ENCODE measurements at places on chromosomes 7 and 10.
A peak's percentile ranks its signal among the peaks of the same experiment; 100 is the strongest.

DNA sequence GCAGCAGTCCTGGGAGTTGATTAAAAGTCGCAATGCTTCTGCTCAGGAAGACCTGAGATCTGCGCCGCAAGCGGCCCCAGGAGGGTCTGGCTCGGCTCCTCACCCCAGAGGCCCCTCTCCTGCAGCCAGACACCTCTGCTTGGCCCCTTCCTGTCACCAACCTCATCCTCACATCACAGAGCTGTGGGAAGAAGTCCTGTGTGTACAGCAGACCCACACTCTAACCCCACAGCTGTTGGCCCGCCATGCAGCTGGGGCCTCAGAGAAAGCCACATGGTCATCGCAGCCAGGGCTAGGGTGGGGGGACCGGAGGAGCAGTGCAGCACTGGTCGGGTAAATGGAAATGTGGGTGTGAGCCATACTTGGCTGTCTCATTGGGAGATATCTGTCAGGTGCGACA is 97.7 kb downstream of the RGS10 start:
- peak; percentile 55 for DNase-seq

DNA sequence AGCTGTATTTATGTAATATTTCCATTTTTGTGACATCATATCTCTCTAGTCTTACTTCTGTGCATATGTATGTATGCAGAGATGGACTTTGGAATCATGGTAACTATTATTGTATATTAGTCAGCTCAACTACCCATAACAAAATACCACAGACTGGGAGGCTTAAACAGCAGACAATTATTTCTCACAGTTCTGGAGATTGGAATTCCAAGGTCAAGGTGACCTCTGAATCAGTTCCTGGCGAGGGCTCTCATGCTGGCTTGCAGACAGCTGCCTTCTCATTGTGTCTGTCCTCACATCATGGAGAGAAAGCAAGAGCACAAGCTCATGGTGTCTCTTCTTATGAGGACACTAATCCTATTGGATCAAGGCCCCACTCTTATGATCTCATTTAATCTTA is 79.1 kb downstream of the RAMP3 start:
- no peak for DNase-seq

- peak; percentile 62 for DNase-seq
Observed at GRCh38 chr10:79981450-79982361, 32.8 kb upstream of the SFTPD start.

DNA sequence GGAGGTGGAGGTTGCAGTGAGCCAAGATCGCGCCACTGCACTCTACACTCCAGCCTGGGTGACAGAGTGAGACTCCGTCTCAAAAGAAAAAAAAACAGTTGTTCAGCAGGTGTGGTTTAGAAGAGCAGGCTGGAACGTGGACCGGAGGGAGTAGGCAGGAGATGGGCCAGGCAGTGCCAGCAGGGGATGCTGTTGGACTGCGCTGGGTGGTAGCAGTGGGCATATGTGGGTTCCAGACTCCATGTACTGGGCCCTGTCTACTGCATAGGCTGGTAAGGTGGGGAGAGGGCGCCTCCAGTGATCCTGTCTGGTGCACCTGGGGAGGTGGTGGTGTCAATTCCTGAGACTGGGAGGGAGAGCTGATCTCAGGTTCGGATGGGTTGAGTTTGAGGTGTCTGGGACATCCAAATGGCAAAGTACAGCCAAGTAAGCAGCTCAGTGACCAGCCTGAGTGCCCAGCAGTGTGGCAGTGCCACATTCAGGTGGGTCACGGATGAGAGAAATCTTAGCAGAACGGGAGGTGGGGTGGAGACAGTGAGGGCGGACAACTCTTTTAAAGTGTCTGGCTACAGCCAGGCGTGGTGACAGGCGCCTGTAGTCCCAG is 25.9 kb downstream of the SFXN4 start:
- DNase-seq, result no peak

- peak; percentile 94 for DNase-seq
Observed at GRCh38 chr10:12264204-12264940, 68.4 kb downstream of the CDC123 start.

GRCh38 chr7:94325122-94325475 is 69.6 kb upstream of the COL1A2 start:
- DNase-seq, result no peak

- peak; percentile 51 for DNase-seq
Observed at GRCh38 chr7:108094933-108095710, 35.0 kb downstream of the LAMB4 start.

DNA sequence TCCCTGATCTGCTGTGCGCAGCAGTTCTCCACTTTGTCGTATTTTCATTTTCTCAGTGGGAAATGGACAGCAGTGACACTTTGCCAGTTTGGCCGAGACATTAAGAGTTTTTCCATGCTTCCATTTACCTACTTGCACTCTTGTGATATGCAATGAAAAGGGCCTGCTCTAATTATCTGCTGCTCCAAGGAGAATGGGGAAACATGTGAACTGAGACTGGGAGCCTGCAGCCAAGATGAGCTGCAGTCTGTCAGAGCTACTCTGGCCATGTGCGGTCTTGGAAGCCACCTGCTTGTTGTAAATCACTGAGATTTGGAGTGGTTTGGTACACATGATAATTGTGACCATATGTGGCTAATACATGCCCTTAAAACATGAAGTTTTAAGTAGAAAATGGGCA is 586.6 kb upstream of the POT1 start:
- DNase-seq, result no peak

GRCh38 chr7:134714470-134715205 is 64.8 kb upstream of the CALD1 start:
- no peak for DNase-seq

GRCh38 chr10:127563718-127564553 is 14.8 kb downstream of the NPS start:
- peak; percentile 37 for DNase-seq

DNA sequence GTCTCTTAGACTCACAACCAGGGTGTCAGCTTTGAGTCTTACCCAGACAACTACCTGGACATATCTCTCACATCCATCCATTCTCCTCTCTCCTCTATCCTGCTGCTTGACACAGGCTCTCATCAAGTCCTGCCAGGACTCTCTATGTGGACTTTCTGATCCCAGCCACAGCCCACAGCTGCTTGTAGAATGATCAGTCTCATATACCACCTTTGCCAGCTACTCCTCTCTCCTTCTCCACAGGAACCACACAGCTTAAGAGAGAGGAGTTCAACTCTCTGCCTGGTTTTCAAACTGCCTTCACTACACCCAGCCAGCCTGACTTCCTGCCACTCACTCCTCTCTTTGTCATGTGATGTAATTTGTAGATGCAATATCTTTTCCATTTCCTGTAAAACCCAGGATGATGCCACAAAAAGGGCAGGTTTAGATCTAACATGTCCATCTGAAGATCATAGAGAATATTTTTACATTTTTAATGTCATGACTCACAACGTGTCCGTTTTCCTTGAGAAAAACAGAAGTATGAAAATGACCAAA is 154.0 kb downstream of the RAB11FIP2 start:
- no peak for DNase-seq

- no peak for DNase-seq
Observed at GRCh38 chr10:124164264-124164663, 70.9 kb upstream of the CHST15 start.

DNA sequence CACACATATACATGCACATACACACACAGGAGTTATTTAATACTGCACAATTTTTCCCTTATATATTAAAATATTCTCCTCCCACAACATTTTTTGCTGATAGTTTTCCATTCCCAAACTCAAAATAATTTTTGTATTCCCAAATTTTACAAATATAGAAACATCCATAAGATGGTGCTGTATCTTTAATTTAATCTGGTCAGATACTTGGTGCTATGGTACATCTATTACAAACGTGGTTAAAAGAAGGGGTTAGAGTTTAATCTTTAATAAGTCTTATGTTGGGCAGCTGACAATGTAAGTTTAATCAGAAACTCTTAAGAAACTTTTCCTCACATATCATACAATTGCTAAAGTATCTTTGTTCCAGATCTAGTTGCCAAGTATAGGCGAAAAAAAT is 10.2 kb upstream of the CADPS2 start:
- DNase-seq, result no peak

- DNase-seq, result no peak
Observed at GRCh38 chr10:17662193-17663138, 18.5 kb downstream of the STAM start.

DNA sequence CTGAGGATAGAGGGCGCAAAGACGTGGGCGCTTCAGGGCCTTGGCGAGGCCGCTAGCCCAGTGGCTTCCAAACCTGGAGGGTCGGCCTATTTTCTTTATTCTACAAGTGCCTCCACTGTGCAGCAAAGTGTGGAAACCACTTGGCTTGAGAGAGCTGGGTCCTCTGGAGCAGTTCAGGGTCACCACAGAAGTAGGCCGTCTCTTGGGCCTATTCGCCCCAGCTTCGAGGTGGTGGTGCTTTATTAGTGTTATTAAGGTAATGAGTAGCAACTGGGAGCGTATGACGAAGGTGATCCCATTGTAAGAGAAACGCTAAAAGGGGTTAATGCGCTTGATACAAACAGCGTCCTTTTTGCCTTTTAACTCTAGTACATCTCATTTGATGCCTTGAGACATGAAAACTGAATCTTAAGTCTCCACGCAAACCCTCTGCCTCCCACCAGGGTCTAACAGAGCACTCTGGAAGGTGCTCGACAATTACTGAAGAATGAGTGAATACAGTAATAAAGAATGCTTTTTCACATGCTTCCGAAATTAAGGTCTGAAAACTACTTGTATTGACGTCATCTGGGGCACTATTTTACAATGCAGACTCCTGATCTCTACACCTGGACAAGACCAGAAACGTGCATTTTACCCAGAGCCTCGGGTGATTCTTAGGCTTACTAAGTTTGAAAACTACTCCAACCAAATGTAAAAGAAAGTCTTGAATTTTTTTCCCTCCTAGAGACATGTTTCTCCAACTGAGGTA is 647 bp upstream of the GSAP start:
- peak; percentile 50 for DNase-seq

DNA sequence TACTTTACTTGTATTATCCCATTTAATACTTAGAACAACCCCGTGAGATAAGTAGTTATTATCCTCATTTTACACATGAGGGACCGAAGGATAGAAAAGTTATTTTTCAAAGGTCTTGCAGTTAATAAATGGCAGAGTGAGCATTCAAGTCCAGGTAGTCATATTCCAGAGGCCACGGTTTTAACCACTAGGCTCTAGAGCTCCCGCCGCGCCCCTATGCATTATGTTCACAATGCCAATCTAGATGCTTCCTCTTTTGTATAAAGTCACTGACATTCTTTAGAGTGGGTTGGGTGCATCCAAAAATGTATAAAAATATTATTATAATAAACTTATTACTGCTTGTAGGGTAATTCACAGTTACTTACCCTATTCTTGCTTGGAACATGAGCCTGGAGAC is 11.4 kb upstream of the CFAP69 start:
- DNase-seq, result no peak

GRCh38 chr7:87580636-87581035 is 20.0 kb downstream of the ABCB1 start:
- DNase-seq, result no peak

GRCh38 chr7:71769326-71769725 is 637.4 kb downstream of the GALNT17 start:
- DNase-seq, result no peak

DNA sequence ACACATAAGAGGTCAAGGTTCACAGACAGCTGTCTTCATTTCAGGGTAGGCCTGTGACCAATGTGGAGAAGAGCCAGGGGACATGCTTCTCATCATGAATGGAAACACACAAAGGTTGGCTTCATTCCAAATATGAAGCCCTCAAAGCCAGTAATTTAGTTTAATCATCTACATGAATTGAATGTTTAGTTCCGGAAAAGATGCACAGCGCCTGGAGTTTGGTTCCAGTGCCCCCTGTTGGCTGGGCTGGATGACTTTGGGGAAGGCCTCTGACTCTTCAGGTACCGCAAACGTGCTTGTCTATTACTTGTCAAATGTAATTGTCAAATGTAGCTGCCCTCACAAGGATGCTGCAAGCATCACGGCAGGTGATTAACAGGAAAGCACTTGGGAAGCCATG is 130.7 kb downstream of the ADRA2A start:
- DNase-seq, result no peak

- DNase-seq, result no peak
Observed at GRCh38 chr7:73555411-73555982, 2.0 kb downstream of the BCL7B start.

GRCh38 chr7:48337012-48337621 is 165.9 kb downstream of the ABCA13 start:
- no peak for DNase-seq

DNA sequence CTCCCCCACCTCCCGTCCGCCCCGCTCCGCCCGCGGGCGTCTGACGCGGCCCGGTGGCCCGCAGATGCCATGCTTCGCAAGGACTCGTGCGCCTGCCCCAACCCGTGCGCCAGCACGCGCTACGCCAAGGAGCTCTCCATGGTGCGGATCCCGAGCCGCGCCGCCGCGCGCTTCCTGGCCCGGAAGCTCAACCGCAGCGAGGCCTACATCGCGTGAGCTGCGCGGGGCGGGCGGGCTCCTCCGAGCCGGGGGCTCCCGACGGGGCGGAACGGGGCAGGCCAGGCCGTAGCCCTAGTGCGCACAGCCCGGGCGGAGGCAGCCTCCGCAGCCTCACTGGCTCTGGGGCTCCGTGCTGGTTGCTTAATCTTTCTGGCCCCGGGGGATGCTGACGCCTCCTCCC is 2.8 kb downstream of the ASIC3 start:
- no peak for DNase-seq

DNA sequence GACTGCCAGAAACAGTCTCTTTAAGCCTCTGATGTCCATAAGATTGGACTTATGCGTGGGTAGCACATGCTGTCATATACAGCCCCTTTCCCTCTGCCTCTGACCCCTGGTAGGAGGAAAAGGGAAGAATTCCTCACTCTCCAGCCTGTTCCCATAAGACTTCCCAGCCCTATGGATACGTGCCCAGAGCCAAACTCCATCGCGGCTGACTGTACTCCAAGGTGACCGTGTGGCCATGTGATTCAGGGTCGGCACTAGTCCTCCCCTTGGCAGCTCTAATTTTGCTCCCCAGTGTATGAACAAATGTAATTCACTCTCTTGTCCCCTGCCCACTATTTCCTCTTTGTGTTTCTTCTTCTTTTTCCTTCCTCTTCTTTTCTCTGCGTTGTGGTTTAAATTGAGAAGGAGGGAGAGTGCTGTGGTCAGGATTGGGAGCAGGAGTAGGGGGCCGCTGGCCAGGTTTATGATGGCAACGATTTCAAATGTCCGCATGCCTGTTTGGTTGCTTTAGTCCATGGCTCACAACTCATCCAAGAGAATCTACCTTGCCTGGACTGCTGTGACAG is 43.8 kb downstream of the PRLHR start:
- no peak for DNase-seq

DNA sequence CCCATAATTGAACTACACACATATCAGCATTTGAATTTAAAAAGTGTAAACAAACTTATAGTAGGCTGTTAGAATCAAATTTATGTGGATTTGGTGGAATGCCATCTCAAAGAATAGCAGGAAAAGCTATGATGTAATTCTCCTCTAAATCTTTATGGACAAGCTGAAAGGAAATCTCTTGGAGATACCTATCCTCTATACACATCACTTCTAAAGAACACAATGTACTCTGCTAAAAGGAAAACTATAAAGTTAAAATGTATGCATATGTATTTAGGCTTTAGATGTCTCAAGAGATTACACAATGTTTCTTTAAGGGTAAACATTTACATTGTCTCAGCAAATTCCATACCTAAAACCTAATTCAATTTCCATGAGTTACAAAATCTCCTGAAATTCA is 323.3 kb downstream of the CRPPA start:
- no peak for DNase-seq

- DNase-seq, result no peak
Observed at GRCh38 chr10:62852961-62853702, 37.0 kb upstream of the EGR2 start.

Measured in upper lobe of left lung (tissue), 6 donors.